T follicular helper cell (primary cell): ENCODE measurements at places on chromosomes 1 and 21.

- no peak for DNase-seq
Measured at GRCh38 chr1:147168626-147169058, 3.6 kb downstream of the PRKAB2 start.

DNA sequence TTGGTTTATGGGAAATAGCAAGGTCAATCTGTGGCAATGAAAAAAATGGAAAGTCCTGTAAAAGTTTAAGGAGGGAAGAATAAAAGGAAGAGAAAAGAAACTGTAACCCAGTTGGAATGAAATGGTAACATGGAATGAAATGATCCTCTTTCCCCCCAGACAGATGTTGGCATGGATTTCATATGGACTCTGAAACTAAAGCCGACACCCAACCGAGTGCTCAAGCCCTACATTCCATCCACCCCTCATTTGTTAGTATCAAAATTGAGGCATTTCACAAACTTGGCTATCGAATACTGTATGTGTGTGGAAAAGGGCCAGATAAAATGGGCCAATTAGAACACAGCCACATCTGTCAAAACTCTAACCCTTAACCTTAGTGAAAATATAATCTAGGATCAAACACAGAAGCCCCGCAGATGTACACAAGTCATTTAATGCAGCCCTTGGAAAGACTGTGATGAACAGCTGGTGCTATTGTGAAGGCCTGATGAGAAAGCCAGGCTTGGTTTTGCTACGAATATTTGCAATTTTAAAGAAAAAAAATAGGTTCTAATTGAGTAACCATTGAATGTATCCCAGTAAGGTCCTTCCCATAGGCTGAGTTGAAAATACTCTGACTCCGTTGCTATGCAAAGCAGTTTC, 72.6 kb upstream of the RGL1 start:
- DNase-seq: no peak

- no peak for DNase-seq
Measured at GRCh38 chr21:42798106-42798505, 81.2 kb downstream of the WDR4 start.

- no peak for DNase-seq
Measured at GRCh38 chr1:70979881-70980280, 67.7 kb downstream of the PTGER3 start.

GRCh38 chr1:109765896-109766615, 2.3 kb upstream of the EPS8L3 start:
- no peak for DNase-seq

DNA sequence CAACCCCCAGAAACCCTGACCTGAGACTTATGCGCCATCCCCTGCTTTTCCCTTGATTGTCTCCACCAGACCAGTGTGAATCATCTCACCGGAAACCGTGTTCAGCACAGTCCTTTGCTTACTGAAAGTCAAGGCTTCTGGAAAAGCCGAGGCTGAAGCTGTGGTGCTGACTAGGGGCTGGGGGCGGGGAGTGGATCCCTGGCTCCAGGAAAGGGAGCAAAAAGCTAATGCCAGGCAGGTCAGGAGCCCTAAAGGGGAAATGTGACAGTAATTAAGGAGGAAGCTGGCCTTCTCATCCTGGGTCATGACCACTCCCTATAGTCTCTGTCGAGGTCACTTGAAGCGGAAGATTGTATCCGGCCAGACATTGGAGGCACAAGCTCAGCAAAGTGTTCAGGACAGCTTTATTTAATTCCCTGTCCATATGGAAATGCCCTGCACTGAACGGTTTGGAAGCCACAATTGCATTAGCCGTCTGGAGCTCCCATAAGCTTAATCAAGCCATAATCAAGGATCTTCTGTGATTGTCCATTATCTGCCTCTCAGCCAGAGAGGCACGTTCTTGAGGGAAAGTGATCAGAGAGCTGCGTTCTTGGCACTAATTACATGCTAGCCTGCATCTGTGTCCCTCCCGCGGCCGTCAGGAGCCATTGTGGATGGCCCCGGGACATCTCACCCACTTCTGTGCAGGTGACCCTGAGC, 403.6 kb downstream of the RRAGC start:
- DNase-seq: no peak

- no peak for DNase-seq
Measured at GRCh38 chr1:97505816-97506215, 415.0 kb downstream of the DPYD start.

- DNase-seq: no peak
Measured at GRCh38 chr1:108892356-108893140, 15.8 kb downstream of the GPSM2 start.

- DNase-seq: no peak
Measured at GRCh38 chr1:116152577-116152943, 41.4 kb downstream of the MAB21L3 start.

DNA sequence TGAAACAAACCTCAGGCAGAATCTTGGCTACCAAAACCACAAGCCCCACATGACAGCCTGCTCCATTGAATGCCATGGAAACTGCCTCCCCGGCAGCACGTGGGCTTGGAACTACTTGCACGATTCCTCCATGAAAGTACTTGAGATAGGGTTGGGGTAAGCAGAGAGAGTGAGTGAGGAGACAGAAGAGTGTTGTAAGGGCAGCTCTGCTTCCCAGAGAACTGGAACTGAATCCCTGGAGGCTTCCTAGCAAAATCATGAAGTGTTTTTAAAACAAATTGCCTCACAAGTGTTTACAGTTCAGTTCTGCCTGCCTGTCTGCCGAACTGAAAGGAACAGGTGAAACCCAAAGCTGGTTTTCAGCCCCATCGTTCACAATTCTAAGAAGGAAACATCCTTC, 35.3 kb upstream of the DNASE2B start:
- no peak for DNase-seq

DNA sequence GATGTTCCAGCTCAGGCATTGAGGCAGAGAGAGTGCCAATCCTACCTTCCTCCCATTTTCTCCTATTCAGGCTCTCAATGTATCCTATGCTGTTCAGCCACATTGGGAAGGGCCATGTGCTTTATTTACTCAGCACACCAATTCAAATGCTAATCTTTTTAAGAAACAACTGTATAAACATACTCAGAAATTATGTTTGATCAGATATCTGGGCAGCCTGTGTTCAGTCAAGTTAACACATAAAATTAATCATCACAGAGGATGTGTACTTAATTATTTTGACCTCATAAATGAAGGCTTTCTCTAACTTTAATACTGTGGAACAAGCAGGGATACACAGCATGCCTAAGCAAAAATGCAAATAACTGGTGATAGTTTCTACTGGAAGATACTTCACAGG, 149.8 kb downstream of the NCAM2 start:
- no peak for DNase-seq

GRCh38 chr1:16005597-16005996, 1.6 kb downstream of the SRARP start:
- no peak for DNase-seq

- DNase-seq: no peak
Measured at GRCh38 chr1:169259816-169260215, 107.8 kb downstream of the NME7 start.

- DNase-seq: no peak
Measured at GRCh38 chr1:33305816-33306652, 14.9 kb downstream of the A3GALT2 start.

- DNase-seq: no peak
Measured at GRCh38 chr1:22256213-22256512, 113.3 kb upstream of the WNT4 start.

DNA sequence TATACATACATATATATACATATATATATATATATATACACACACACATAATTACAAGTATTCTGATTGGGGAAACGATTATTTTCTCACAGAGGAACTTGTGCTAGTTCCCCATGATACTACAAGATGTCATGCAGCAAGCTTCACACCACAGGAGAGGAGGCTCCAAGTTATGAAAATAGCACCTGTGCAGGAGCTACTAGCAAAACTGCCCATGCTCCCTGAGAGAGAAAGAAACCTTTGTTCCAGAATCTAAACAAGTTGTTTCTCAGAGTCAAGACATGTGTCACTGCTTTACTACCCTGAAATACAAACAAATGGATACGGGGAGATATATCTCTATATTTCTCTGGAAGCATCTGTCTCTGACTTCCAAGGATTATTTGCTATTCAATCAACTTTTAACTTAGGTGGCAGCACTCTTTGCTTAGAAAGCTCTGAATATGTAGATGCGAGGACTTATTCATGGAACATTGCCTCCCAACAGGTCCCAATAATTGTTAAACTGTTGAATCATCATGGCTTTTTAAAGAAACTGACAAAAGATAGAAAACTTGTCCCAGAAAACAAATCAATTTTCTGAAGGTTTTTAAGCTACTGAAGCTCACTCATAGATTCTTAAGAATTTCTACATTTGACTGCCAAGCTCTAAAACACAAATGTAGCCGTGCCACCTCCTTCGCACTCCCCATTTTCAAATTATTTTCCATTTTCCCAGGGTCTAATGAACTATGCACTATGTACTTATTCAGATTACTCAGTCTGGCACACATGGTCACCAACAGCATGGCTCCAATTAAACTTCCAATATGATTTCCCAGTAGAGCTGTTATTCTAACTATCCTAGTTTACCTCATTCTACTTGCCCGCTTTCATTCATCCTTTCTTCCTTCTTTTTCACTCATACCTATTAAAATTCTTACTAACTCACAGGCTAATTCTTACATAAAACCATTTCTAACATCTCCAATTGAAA, 929.1 kb downstream of the LTN1 start:
- DNase-seq: no peak

DNA sequence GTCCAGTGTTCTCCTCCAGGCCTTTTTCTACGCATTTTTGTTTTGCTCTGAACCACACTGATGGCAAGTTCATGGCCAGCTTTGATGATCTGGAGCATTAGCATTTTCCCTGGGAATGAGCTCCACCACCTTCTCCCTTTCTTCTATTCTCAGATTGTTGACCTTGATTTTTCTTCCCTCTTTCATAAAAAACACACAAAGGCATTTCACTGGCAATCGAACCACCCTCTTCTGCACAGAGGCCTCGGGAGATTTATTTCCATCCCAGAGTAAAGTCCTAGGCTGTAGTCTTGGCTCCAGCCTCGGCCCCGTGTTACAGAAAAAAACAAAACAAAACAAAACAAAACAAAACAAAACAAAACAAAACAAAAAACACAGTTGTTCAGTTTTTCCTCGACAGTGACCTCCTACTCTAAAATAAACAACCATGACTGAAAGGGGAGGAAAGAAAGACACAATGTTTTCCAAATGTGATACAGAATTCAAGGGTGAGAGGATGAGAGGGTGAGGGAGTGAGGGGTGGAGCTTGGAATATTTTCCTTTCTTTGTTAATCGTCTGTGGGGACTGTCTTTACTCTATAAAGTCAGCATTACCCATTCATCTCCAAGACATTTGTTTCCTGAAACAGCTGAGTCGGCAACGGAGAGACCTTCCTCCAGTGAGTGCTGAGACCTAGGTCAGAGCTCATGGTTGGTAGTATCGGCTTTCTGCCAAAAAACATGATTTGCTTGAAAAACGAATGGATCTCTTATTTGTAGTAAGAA, 29.8 kb upstream of the RNF186 start:
- no peak for DNase-seq

DNA sequence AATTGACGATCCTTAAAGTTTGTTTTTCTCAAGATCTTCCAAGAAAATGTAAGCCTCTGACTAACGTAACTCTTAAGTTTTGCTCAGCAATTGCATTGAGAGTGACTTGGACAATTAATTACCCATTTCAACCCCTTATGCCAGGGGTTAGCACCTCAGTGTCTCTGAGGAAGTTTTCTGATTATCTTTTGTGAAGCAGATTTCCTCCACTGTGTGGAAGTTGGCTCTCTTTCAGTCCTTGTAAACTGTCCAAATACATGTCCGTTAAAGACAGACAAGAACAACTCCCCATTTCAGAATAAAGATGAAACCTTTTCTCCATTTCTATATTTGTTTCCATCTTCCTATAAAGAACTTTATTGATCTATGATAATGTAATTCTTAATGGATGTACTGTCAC, 296.4 kb upstream of the FMN2 start:
- no peak for DNase-seq

- DNase-seq: no peak
Measured at GRCh38 chr1:228163007-228163753, 2.4 kb upstream of the IBA57 start.

- DNase-seq: no peak
Measured at GRCh38 chr21:46239817-46240325, 11.3 kb upstream of the LSS start.

DNA sequence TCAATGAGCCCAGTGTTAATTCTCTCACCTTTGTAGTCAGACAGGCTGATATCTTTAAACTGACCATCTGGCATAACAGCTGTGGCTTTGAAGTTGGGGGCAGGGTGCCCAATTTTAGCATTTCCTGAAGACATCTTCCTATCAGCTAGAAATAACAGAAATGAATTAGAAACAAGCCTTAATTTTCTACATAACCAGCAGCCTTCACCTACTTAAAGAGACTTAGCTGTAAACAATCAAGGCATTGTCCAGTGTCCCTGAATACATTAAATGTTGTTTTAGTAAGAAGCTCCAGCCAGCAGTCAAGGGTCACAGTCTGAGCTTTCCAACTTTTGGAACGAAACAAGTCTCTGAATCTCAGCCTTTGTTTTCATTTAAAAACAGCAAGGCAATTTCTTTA, 2.8 kb downstream of the PRDX1 start:
- no peak for DNase-seq

DNA sequence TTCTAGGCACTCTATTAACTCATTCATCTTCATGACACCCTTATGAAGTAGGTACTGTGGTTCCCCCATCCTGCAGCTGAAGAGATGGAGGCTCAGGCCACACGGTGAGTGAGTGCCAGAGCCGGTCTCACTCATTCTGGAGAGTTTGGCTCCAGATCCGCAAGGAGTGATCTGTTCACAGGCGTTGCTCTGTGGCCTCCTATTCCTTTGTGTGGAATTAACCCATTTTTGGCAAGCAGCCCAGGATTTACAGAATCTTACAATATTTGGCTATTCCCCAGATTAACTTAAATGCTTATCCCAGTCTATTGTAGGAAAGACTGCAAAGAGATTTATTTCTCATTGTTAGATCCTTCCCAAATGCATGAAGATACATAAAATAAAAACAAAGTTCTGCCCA, 29.6 kb downstream of the KIAA0040 start:
- DNase-seq: no peak

GRCh38 chr1:207578796-207579435, 66.0 kb upstream of the CR1L start:
- no peak for DNase-seq

GRCh38 chr1:198291036-198291435, 134.2 kb downstream of the NEK7 start:
- no peak for DNase-seq

DNA sequence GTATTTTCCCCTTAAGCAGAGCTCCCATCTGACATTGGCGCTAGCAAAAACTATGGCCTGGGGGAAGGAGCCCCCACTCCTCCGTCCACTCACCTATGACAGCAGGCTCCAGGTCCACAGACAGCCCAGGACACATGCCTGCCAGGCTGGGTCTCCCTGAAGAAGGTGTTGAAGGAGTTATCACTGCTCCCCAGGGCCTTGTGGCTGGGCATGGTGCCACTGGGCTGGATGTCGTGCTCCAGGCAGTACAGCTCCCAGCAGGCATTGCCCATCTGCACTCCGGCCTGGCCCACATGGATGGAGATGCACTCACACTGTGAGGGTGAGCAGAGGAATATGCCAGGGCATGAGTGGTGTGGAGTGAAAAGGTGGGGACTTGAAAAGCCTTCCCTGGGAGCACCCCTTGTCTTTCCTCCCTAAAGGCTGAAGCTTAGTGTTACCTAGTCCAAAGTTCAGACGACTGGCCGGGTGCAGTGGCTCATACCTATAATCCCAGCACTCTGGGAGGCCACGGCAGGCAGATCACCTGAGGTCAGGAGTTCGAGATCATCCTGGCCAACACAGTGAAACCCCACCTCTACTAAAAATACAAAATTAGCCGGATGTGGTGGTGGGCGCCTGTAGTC, 30.0 kb downstream of the RABIF start:
- DNase-seq: no peak
